Nephron progenitor cell (in vitro differentiated cells): ENCODE measurements at places on chromosomes 11 and 22.

- no peak for DNase-seq
Observed at GRCh38 chr22:38881464-38881871, 9.5 kb upstream of the CBX6 start.

DNA sequence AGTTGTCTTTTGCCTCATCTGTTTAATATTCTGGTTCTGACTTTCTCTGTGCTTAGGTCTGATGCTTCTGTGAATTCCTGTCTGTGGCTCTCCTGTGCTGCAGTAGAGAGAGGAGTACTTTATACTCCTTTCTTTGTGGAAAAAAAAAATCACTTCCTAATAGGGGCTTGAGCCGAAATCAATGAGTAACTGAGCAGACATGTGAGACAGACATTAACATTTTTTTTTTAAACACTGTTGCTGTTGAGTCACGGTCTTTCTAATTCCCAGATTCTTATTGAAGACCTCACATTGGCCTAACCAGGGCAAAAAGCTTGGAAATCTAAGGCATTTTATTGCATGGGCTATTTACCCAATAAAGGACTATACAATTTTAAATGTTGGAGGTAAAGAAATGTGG is 86.1 kb downstream of the GRM5 start:
- no peak for DNase-seq

DNA sequence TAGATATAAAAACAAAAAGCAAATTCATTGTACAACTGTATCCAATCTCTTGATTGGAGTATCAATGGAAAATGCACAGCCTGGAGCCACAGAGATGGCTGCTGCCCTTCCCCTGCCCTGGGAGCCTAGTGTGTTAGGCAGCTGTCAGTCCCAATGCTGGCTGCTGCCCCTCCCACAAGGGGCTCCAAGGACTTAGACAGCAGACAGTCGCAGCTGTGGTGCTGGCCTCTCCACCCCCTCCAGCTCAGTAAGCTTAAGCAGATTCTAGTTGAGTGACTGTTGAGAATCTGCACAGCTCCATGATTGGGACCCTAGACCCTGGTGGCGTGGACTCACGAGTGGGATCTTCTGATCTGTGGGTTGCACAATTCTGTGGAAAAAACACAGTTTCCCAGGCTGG is 1511.2 kb downstream of the FAM181B start:
- DNase-seq = no peak

- DNase-seq = no peak
Observed at GRCh38 chr11:125413226-125413625, 82.8 kb downstream of the FEZ1 start.

DNA sequence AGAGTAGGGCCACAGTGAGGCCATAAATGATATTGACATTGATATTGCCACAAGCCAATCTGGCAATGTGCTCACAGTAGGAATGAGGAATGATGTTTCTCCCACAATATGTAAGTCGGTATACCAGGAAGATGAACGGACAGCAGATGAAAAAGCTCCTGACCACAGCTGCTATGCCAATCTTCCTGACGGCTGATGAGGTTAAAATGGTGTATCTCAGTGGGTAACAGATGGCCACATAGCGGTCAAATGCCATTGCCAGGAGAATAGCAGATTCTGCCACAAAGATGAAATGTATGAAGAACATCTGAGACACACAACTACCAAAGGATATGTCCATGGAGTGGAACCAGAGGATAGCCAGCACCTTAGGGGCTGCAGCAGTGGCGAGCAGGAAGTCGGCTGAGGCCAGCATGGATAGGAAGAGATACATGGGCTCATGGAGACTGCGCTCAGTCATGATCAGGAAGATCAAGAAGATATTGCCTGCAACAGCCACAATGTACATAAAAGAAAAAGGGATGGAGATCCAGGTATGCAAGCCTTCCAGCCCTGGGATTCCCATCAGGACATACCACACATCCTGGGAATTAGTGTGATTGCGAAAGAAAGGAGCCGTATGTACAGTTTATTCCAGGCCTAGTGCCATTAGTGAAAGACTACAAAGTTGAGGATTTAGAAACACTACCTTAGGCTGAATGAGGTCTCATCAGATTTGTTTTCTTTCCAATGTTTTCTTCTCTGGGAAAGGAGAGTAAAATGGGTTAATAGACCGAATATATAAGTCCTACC is 22.2 kb downstream of the OR51V1 start:
- DNase-seq = no peak

GRCh38 chr22:50612528-50613221 is 12.1 kb downstream of the MAPK8IP2 start:
- DNase-seq = no peak

DNA sequence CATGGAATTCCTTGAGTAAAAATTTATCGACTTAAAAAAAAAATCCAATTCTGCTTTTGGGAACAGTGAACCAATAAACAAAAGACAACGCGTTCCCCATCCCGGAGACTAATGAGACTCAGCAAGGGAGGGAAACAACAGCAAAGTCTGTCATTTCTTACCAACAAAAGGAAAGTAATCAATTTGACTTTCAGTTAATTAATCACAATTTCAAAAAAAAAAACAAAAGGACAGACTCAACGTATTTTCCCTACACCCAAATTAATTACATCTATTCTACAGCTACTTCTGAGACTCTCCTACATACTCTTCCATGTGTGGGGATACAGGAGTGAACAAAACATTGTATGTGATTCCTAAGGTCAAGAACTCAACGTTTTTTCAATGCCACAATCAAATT is 1.9 kb downstream of the RDX start:
- DNase-seq = no peak

DNA sequence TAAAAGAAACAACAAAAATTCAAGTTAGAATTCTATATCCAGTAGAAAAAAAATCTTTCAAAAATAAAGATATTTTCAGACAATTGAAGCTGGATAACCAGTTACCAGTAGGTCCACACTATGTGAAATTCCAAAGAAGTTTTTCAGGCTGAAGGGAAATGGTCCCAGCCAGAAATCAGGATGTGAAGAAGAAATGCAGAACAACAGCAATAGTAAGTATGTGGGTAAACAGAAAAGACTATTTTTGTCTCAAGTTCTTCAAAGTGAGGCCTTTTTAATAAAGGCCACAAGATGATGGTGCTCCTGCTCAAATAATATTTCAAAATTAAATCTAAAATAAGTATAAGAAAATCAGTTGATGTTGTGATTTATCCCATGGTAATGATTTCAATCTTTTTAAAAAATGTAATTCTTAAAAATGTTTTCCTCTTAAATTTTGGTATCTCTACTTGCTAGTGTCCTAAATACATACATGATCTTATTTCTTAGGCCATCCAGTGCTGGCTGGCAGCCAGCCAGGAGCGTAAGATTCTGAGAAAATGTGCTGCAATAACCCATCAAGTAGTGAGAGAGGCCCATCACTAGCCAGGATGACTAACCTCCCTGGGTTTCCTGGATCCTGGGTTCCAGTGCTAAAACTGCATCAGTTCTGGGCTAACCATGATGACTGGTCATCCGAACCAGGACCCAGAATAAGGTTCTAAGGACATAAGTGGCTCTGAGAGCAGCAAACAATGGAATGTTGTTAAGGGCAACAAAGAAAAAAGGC is 15.6 kb upstream of the UCP3 start:
- DNase-seq = no peak

GRCh38 chr11:99432677-99433076 is 411.9 kb downstream of the CNTN5 start:
- DNase-seq = no peak

DNA sequence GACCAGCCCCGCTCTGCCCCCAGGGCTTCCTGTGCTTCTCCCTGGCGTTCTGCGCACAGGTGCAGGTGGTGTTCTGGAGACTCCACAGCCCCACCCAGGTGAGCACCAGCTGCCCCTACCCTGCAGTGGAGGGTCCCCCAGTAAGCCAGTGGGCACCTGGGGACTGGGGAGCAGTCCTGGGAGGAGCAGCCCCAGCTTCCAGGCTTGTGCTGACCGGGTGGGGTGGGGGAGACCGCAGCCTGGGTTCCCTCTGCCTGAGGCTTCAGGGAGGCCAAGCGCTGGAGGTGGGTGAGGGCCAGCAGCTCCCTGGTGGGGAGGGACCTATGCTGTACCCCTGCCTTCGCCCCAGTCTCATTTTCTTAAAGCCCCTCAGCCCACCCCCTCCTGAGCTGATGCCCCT is 6.9 kb downstream of the TSPAN32 start:
- DNase-seq = no peak
